Activated CD8-positive, alpha-beta T cell treated with anti-CD3 and anti-CD28 coated beads for 36 hours (primary cell): ENCODE measurements at places on chromosomes 12 and 14. TPM values are rescaled to one million over a fixed set of nuclear protein-coding genes. Genes with fewer than 3 reads are reported as not detected.

MMP14 gene
- total RNA-seq = 1.9 TPM

GRCh38 chr14:78683981-78684380, 513.8 kb downstream of the NRXN3 start:
- DNase-seq = no peak

GRCh38 chr12:5830111-5830510, 114.9 kb downstream of the ANO2 start:
- DNase-seq = no peak

KRT2 gene
- not detected for total RNA-seq

- DNase-seq = no peak
Observed at GRCh38 chr14:93727039-93727740, 61.1 kb downstream of the PRIMA1 start.

HOXC4 gene
- 0.89 TPM for total RNA-seq

GRCh38 chr12:108803428-108804105, 53.8 kb downstream of the SSH1 start:
- peak; percentile 79 for DNase-seq

MORN3 gene
- 0.51 TPM for total RNA-seq

DNA sequence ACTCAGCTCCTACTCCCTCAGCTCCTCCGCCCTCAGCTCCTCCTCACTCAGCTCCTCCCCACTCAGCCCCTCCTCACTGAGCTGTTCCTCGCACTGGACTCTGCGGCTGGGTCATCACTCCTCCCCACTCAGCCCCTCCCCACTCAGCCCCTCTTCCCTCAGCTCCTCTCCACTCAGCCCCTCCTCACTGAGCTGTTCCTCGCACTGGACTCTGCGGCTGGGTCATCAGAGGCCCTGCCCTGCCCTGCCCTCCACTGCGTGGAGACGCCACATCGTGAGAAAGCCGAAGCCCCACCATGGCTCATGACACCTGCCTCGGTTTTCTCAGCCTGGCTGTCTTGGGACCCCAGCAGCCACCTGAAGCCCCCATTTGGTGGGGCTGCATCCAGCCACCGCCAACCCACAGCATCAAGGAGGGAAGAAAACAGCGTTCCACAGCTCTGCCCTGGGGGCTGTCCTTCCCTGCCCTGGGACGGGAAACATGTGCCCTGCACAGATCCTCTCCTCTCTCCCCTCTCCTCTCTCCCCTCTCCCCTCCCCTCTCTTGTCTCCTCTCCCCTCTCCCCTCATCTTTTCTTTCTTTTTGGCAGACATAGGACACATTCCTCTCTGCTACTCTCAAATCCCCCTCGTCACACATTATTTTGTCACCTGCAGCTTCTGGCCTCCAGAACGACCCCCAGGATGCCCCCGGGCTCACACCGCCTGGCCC, 17.7 kb downstream of the NOC4L start:
- DNase-seq = no peak

DNA sequence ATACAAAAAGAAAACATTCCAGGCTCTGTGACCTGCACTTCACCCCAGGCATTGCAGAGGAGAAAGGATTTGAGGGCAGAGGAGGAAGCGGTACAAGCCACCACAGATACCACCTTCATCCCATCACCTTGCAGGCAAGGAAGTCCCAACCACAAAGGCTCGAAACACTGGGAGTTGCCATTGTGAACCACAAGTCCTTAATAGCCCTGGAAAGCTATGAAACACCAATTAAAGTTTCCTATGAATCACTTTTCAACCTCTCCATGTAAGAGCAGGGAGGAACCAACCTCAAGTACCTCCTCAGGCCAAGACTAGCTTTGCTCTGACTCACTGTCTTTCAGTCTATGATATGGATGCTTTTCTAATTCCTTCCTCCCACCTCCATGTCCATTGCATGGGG, 27.0 kb downstream of the MAP3K9 start:
- DNase-seq = no peak

GRCh38 chr12:132560364-132560613, 50.1 kb downstream of the LRCOL1 start:
- DNase-seq = peak; percentile 42

DNA sequence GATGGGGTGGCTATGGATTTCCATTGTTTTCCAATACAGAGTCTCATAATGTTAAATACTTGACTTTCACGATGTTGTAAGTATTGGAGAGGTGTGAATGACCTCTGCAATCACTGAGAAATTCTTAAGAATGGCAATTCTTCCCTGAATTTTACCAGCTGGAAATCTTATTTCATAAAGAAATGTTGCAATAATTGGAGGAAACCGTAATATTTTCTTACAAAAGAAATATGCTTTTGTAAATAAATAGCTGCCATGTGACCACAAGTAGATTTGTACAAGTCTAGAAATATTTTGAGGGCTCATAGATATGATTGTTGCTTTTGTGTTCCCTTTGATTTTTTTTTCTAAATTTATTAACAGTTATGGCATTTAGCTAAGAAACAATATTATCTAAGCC, 308.7 kb upstream of the ATP2B1 start:
- DNase-seq = no peak

GRCh38 chr12:15763328-15763727, 25.9 kb downstream of the EPS8 start:
- DNase-seq = no peak

DNA sequence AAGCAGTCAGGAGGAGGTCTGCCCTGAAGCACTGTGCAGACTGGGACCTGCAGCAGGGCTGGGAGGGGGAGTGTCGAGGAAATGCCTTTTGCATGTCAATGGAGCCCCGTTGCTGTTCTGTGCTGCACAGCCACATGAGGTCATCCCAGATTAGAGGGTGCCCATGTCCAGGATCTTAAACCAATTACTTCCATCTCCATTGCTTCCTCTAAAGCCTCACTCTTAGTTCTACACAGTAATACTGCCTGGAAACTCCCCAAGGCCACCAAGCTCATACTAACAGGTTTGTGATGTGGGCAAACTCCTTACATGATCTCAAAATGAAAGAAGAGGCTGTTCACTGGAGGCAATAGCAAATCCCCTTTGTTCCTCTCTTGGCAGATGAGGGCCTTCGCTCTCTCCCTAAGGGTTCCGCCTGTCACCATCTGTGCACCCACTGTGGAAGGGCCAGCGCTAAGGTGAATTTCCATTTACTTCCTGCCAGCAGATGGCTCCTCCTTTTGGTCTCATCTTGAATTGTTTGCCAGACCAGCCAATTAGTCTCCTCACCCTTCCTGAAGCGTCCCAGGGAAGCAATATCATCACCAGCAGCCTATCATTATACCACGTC, 35.4 kb upstream of the LTA4H start:
- no peak for DNase-seq

GRCh38 chr12:42759622-42760273, 170.2 kb upstream of the PRICKLE1 start:
- no peak for DNase-seq

DNA sequence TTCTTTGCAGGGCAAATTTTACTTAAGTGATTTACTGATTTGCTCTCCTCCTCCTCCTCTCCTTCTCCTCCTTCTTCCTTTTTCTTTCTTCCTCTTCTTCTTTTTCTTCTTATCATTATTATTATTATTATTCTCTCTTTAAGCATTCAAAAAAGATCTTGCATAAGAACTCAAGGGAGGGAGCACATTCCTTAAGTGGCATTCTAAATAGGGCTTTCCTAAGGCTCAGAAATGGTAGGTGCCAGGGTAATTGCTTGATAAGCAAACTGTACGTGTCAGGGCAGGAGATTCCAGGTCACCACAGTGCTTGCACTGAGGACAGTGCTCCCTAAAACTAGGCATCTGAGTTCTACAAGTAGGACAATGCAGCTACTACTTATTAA, 92.4 kb downstream of the SPTSSA start:
- DNase-seq = no peak

TOMM20L gene
- not detected for total RNA-seq

EID3 gene
- 3.7 TPM for total RNA-seq

DNA sequence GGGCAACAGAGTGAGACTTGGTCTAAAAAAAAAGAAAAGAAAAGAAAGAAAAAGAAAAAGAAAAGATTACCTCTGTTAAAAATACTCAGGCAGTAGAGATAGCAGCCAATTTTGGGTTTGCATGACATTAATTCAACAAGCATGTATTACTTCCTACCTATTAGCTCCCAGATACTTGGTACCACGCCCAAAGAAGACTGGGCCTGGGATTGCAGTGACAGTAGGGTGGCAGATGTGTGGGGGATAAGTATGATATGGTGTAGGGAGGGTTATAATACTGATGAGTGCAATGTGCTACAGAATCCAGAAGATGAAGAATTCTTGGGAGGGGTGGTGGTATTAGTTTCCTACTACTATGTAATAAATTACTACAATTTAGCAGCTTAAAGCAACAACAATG, 46.4 kb upstream of the FOS start:
- DNase-seq = no peak

OVCH1 gene
- total RNA-seq = not detected
